ENCODE measurements at places on chromosomes 12 and 14. TPM values are rescaled to one million over a fixed set of nuclear protein-coding genes. Genes with fewer than 3 reads are reported as not detected.

Gene CPSF6
- total RNA-seq = 31.5 TPM

Gene KRT3
- total RNA-seq = not detected

Gene SPPL3
- 8.1 TPM for total RNA-seq

Gene CIROP
- not detected for total RNA-seq

Gene ADAM21
- 0.97 TPM for total RNA-seq

Gene KRT2
- total RNA-seq = not detected

Gene RDH12
- total RNA-seq = not detected

Gene LRP1
- 296 TPM for total RNA-seq

Gene TULP3
- 29.2 TPM for total RNA-seq

Gene CCDC177
- total RNA-seq = not detected

DNA sequence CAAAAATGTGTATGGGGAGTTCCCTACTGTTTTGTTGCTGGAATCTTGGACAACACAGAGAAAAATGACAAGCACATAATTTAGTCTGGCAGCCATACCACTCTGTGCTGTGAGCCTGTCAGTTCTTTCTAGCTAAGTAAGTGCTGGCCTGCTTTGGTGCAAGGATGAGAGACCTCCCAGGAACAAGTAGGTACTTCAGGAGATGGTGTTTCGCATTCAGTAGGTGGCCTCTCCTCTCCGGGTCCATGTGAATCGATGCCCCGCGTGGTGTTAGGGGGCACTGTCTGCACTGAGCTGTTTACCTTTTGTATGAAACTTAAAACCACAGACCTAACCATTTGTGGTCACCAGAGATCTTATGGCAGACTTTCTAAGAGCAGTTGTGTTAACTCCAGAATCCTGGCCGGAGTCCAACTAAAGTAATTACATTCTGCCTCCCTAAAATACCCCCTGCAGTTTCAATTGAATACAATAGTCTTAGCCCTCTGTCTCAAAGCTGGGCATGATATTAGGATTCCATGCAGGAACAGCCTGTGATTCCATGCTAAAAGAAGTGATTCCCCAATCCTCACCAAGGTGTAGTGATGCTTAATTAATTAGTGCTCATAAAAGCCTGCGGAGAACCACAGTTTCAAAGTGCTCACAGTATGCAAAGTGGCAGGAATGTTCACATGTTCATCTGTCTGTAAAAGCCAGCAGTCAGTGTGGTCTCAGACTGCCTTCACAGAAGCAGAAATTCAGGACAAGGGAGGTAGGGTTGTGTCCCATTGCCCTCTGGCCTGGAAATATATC, 64.2 kb downstream of the LLPH start:
- peak; percentile 13 for DNase-seq

DNA sequence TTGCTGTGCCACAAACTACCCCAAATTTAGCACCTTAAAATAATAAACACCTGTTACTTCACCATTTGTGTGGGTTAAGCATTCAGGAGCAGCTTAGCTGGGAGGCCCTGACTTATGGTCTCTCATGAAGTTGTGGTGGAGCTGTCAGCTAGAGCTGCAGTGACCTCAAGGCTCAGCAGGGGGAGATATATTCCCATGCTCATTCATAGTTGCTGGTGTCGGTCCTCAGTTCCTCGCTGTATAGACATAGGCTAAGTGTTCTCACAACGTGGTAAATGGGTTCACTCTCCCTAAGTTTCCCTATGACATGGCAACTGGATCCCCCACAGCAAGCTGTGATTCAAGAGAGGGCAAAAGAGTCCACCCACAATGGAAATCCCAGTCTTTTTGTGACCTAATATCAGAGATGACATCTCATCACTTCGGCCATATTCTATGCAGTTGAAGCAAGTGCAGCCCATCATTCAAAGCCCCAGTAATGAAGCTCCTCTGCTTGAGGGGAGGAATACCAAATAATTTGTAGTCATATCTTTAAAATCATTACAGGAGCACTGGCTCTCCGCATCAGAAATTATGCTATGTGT, 41.1 kb downstream of the PRB3 start:
- peak; percentile 65 for DNase-seq

DNA sequence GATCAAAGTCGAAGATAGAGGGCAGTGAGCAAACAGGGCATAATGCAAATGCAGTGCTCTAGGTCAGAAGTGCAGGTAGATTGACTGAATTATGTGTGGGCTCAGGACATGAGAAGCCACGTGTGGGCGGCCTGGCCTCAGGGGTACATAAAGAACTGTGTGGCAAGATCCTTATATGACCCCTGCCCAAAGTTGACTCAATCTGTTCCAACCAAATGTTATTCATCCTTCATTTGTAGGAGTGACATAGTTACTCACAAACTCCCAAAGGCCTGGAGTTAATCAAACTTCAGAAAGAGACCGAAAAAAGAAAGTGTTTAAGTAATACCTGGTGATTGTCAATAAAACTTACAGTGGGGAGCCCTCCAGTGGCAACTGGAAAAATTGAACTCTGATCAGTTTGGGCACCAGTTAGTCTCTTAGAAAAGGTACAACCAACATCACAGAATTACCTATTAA, 150.4 kb upstream of the FAR2 start:
- DNase-seq = peak; percentile 69

DNA sequence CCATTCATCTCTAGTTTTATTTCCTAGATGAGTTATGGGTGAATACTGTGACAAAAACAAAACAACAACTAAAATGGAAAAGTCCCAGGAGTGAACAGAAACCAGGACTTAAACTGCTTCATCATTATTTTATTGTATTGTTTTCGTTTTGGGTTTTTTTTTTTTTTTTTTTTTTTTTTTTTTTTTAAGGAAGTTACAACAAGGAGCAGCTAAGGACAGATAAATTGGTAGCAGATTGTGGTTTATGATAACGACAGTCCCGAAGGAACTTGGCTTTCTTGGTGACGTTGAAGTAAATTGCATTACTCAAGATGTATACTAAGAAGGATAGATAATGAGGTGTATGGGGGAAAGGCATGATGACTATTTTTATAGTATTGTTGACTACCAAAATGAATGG, 866.3 kb downstream of the NRXN3 start:
- DNase-seq = no peak

DNA sequence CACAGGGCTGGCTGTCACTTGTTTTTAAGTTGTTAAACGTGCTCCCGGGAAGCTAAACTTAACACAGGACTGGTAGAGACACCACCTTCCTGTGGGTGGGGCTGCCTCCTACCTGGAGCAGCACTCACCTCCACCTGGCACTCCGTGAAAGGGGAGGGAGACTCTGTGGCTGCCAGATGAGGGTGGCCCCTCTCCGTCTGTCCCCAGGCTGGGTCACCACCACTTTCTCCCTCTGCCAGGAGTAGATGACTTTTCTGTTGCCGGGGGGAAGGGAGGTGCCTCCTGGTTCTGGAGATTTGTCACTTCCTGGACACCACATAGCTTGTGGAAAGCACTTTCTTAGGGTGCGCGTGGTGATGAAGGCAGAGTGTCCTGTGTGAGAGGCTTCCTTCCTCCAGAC, 81.3 kb downstream of the WDR20 start:
- DNase-seq = peak; percentile 73

DNA sequence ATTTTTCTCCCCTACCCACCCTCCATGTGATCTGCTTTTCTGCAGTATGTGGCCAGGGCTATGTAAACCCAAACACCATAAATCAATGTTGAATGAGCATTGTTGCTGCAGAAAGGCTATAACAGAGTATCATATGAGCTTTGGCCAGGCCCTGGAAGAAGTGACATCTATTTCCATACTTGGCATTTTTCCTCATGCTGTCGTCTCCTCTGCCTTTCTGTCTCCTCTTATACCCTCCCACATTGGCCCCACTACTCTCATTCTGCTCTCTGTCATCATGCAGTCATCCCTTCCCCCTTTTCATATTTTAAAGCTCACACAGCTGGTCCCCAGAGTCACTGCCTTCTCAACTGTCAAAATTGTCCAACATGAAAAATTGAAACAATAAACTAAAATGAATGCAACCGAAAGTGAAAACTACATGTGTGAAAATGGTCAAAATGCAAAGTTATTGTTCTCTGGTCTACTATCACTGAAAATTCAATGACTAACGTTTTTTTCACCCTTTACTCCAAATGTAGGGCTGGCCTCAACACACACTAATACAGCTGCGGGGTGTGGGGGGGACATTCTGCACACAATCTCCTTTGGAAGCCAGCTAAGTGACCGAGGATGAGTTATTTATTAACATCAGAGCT, 290.7 kb upstream of the TMPO start:
- DNase-seq = no peak

GRCh38 chr12:24896171-24896570, 52.7 kb downstream of the BCAT1 start:
- peak; percentile 28 for DNase-seq

- no peak for DNase-seq
These were observed 21.6 kb upstream of the TMCC3 start for GRCh38 chr12:94671917-94672316.

- DNase-seq = no peak
These were observed 6.5 kb downstream of the KRT85 start for GRCh38 chr12:52360663-52361271.

GRCh38 chr12:6767353-6768319, 1.5 kb downstream of the PTMS start:
- DNase-seq = peak; percentile 70

DNA sequence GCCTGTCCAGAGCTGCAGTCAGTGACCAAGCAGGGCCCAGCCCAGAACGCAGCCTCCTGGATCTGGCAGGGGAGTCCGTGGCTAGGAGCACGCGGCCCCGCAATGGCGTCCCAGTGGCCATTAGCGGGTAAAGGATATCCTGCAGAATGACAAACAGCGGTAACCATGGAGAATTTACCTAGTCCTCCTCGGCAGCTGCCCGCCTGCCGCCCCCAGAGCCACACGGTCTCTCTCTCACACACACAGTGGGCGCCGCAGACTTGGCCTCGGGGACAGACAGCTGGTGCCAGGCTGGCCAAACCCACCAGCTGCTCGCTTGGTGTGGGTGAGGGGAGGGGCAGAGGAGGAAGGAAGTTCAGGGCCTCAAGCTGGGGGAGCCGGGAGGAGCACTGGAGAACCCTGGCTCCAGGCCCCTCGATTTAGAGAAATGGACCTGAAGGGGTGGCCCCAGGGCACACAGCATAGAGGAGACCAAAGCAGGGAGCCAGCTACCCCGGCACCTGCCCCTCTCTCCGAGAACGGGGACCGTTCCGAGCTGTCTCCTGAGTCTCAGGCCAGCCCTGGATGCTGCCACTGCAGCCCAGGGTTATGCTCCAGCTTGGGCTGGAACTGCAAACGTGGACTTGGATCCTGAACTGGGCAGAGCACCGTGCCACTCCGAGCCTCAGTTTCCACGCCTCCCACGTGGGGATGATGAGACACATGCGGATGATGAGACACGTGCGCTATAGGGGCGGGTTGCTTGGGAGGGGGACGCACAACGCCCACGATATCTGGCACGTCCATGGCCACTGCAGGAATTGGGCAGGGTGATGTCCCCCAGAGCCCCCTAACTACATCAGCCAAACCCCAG, 3.4 kb downstream of the CDK2AP1 start:
- DNase-seq = no peak

- no peak for DNase-seq
These were observed 13.5 kb downstream of the ZNF664 start for GRCh38 chr12:123986374-123986965.

DNA sequence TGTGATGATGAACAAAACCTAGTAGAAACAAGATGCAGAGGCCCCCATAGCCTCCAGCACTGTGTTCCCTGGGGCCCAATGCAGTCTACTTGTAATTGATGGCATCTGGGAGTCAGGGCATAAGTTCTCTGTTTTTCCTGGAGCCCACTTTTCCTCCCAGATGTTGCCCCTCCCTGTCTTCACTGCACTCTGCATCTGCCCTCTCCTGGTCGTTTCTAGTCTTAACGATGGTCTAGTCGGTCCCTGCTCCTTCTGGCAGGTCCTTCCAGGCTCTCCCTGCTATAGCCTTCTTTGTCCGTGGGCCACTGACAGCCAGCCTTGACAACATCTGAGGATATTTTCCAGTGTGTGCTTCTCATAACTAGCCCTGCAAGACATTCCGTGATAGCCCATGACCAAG, 208.3 kb downstream of the GXYLT1 start:
- DNase-seq = no peak

- DNase-seq = peak; percentile 35
These were observed 92.9 kb upstream of the FOXN3 start for GRCh38 chr14:89509891-89510290.

DNA sequence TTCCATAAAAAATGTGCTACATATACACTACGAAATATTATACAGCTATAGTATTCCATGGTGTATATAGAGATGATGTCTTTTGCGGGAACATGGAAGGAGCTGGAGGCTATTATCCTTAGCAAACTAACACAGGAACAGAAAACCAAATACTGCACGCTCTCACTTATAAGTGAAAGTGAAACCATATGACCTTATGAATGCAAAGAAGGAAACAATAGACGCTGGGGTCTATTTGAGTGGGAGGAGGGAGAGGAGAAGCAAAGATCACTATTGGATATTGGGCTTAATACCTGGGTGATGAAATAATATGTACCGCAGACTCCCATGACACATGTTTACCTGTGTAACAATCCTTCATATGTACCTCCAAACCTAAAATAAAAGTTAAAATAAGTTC, 142.8 kb downstream of the LRFN5 start:
- peak; percentile 64 for DNase-seq

DNA sequence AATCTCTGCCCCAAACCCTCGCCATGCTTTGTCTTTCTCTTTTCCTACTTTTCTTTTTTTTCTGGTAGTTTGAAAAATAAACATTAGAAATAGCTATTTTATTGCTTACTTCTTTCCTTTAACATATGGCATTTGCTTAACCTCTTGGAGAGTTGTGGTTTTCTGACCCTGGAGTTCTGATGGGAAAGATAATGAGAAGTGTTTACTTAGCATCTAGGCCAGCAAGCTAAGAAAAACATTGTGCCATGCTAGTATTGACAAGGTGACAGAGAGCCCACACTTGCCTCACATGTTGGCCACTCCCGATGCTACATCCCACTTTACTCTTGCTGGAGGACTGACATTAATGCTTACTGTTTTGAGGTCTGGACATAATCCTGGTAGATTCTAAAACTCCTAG, 886.2 kb downstream of the DIO2 start:
- DNase-seq = no peak

DNA sequence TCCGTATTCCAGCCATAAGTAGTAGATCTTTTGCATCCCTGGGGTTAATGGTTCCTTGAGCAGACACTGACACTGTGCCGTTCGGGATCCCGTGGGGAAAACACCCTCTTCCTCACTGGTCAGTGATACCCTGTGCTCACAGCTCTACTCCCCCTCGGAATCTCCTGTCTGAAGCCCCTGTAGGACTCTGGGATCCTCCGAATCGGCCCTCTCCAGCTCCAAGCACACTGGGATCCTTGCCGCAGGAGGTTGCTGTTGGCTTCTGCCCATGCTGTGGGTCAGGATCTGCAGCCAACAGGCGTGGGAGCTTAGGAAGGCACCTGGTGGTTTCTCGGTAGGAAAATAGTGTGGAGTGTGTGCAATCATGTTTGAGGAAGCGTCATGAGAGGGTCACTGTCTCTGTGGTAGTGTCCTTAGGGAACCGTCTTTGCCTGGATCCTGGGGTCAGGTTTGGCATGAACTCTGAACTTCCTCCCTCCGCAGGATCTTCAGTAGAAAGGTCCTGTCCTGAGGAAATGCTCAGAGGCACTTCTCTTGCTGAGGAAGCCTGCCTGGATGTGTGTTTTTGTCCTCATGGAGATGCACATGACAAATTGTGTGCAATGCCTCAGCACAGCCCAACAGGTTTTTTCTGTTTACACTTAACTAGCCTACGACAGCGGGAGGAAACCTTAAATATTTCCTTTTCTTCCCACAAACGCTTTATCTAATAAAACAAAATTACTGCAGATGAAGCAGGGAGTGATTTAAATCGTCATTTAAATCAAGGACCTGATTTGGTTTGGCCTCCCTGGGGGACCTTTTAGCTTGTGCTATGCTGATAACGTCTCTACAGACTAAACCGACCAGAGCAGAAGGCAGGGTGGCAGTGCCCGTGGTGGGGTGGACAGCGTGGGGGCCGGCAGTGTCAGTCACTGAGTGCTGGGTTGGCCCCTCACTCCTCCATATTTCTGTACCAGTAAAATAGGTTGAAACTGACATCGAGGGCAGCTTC, 18.7 kb downstream of the FBXL14 start:
- peak; percentile 65 for DNase-seq
